Esophagus muscularis mucosa (tissue), 4 donors: ENCODE measurements at places on chromosomes 11 and 22. TPM values are rescaled to one million over a fixed set of nuclear protein-coding genes. Genes with fewer than 3 reads are reported as not detected.

The MFRP gene
- total RNA-seq, result not detected

The KCNJ1 gene
- not detected for total RNA-seq

The PHETA2 gene
- 33.5 TPM for total RNA-seq

The NRXN2 gene
- total RNA-seq, result 4.0 TPM

The IL10RA gene
- 34.9 TPM for total RNA-seq

The RASD2 gene
- 19.1 TPM for total RNA-seq

The BIK gene
- not detected for total RNA-seq

The ZFTA gene
- 36.1 TPM for total RNA-seq

The SUSD2 gene
- total RNA-seq, result 3.3 TPM

The HBD gene
- total RNA-seq, result not detected

The CASP4 gene
- 21.3 TPM for total RNA-seq

DNA sequence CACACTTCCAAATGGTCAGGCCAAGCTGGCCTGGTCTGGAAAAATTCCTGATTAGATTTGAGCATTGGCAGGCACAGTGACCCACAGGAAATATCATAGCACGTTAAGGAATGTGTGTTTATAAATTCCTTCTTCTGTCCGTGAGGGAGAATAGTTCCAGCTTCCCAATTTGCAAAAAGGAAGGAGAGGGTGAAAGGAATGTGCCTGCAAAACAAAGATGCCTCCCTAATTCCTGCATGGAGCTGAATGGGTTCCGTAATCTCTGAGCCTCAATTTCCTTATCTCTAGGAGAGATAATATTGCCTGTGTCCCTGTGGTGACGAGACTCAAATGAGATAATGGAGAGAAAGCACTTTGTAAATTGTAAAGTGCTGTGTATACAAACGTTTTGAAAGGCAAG lies 105.1 kb downstream of the FEZ1 start:
- no peak for DNase-seq

GRCh38 chr11:926341-926916 lies 759 bp downstream of the AP2A2 start:
- no peak for DNase-seq

GRCh38 chr22:31852691-31853421 lies 91.5 kb upstream of the YWHAH start:
- no peak for DNase-seq

- DNase-seq, result no peak
These were observed 12.1 kb upstream of the ARHGEF17 start for GRCh38 chr11:73295996-73296318.

GRCh38 chr11:13298765-13299164 lies 21.2 kb downstream of the BMAL1 start:
- DNase-seq, result no peak

DNA sequence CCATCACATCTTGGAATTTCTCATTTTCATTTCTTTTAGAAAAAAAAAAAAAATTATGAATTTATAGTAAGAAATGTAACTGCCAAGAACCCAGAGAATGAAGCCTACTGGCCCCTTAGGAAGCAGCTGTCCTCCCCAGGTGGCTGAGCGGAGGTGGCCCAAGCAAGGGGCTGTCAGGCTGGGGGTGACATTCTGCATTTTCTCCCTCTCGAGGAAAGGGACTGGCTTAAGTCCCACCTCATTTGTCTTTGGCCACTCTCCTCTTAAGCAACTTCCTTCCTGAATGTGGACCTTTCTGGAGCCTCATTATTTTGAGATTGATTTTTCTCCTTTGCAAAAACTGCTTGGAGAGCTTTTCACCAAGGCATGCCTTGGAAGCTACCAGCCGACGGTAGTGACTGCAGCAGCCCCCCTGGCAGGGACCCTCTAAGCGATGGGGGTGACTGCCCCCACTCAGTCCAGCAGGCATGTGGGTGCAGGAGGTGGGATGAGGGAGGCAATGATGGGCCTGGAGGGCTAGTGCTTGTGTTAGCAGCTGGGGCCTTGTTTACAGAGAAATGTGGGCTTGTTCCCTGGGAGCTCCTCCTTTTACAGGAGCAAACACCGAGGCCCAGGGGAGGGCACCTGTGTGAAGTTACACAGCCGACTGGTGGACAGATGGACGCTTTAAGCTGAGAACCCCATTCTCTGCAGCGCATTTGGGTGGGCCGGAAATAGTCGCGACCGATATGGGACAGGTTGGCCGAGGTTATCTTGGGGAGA lies 111.7 kb downstream of the MORC2 start:
- peak; percentile 83 for DNase-seq

DNA sequence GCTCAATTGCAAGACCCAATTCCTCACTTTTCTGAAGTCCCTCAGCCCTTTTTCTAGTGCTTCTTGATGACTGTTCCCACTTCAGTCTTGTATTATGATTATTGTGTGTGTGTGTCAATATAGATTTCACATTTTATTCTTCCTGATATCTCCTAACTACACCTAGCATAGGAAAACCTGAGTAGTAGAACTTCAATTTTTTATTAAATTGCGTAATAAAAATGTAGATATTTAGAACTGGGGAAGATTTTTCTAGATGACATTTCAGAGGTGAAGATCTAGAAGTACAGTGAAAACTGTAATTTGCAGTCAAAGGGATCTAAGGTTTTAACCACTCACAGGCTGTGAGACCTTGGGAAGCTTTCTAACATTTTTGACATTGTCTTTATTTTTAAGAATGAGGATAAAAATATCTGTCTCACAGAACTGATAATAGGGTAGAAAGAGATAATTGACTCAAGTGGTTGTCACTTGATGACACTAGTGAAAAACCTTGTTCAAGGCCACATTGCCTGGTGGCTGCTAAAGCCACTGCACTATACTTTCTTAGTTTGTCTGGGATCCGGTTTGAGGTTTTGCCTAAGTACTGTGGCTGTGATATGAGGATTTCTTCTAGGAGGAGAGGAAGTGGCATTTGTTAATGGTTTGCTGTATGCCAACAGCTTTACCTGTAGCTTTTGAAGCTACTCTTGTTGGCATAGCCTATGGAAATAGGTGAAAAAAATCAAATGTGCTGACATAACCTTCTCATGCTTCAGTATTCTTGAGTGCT lies 32.2 kb upstream of the SESN3 start:
- no peak for DNase-seq

DNA sequence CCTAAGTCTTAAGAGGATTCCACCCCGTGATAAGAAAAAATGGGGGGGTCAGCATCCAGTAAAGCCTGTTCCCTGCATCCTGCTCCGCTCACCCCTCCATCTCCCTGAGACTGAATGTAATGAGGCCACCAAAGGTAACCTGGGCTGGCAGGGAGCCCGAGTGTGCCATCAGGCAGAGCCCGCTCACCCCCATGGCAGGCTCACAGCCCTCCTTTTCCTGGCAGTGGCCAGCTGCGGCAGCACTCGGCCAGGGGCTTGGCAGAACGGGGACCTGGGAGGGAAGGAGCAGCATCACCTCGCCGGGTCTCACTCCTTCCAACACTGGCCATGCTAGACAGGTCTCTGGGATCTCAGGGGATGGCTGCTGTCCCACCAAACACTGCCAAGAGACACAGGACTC lies 64.4 kb downstream of the PRDM11 start:
- DNase-seq, result no peak

GRCh38 chr22:24444251-24444650 lies 16.9 kb downstream of the ADORA2A start:
- no peak for DNase-seq

DNA sequence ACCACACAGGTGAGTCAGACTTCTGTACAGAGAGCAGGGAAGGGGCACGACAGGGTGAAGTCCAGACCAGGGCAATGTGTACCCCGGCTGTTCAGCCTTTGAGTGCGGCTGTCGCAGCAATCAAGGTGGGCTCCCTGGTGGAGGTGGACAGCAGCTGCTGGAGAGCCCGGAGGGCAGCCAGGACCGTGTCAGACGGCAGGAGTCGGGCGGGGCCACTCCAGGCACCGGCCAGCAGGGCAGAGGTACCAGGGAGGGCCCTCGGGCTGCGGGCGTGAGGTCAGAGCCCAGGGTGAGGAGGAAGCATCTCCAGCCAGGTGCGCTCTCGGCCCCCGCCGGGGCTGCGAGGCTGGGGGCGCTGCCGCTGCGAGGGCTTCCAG lies 802 bp upstream of the PIM3 start:
- no peak for DNase-seq
